Smooth muscle cell of the pulmonary artery (primary cell): ENCODE measurements at places on chromosomes 5 and 9. TPM values are rescaled to one million over a fixed set of nuclear protein-coding genes. Genes with fewer than 3 reads are reported as not detected.

ADAMTS19 gene
- 0.03 and 0.33 TPM in 2 replicates for total RNA-seq

MSH3 gene
- 12.1 and 16.7 TPM in 2 replicates for total RNA-seq

PGM5 gene
- total RNA-seq = 16.3 and 33.3 TPM in 2 replicates

NUTM2G gene
- total RNA-seq = not detected in 2 replicates

TSSK1B gene
- total RNA-seq = 0.46 and 0.50 TPM in 2 replicates

CHSY3 gene
- total RNA-seq = 22.8 and 41.9 TPM in 2 replicates

NR4A3 gene
- 2.2 and 8.9 TPM in 2 replicates for total RNA-seq
